ENCODE measurements at places on chromosomes 1 and 21.

DNA sequence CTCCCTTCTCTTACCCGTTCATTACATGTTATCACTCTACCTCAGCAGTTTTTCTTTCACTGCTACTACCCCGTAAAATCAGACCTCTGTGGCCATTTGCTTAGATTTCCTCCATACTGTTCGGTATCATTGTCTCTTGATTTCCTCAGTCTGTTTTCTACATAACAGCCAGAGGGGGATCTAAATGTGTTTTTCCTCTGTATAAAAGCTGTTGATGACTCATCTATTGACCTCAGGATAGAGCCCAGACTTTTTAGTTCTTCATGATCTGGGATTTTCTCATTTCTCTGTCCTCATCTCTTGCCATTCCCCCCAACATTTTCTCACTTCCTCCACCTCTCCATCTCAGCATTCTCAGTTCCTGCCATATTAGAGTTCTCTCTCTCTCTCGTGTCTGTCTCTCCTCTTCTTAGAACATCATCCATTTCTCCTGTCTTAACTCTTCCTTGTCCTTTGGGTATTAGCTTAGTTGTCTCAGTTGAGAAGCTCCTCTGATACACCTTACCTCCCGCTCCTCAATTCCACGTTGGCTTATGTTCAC, 10.5 kb downstream of the OTUD3 start:
- no peak for DNase-seq

DNA sequence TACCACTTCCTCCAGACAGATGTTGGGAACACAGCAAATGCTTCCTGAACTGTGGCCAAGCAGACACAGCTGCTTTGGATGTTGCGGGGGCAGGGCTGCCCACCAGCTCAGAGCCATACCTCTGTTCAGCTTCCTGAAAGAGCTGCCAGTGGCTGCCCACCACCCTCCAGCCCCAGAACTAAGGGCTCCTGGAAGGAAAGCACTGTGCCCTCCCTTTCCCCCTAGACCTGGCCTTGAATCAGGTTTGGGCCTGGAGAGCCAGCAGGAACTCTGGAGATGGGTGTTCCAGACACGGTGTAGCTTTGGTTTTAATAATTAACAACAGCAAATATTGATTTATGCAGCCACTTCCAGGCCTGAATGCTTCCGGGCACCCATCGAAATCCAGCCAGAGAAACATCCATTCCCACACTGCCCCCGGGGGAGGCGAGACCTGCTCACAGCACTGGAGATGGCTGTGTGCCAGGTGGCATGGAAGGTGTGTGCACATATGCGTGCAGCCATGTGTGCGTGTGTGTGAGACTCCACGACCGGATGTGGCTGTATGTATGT, 45.7 kb downstream of the RAP1GAP start:
- DNase-seq, result no peak

- DNase-seq, result no peak
These were observed 2.0 kb downstream of the GLUL start for GRCh38 chr1:182389619-182390047.

GRCh38 chr21:17118638-17119384, 394.0 kb upstream of the CXADR start:
- DNase-seq, result no peak

DNA sequence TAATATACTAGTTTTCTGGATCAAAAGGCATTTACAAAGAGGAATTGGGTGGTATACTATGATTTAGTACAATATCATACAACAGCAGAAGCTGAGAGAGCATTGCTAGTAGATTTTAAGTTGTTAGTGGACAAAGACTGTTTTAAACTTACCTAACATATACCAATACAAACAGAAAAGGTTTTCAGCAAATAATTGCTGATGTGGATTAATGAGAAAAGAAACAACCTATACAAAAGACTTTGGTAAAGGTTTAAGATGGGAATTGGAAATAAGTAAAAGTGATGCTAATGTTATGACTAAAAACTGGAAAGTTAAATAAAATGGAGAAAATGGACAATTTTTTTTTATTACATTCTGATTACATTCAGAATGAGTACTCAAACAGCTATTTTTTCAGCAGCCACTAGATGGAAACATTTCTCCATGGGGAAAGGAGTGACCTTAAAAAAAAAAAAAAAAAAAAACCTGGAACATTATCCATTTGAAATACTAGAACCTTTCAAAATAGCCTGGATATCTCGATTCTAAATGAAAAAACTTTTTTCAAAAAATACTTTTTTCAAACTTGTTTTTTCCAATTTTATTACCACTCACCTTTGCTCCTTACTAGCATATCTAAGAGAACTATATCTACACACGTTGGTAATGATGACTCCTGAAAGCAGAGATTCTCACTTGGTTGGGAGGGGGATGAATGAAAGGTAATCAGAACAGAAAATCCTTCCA, 55.4 kb downstream of the EPRS1 start:
- no peak for DNase-seq

GRCh38 chr1:19872190-19872589, 10.0 kb upstream of the OTUD3 start:
- DNase-seq, result no peak

GRCh38 chr1:10703702-10704101, 92.7 kb downstream of the CASZ1 start:
- DNase-seq, result no peak

DNA sequence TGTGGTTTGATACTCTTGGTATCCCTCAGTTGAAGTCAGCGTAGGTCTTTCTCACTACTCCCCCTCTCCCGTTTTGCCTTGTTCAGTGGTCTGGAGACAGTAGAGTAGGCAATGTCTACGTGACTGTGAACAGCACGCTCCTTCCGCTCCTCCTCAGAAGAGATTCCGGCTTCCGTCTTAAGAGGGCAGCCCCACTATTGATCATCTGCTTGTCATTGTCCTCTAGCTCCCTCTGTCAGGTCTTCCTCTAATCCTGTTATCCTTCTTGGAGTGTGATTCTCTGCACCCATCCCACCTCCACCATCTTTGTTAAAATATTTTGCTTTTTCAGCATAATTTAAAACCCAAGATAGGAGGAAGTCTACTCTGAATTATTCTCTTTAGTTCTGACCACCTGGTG, 129.9 kb upstream of the KCNK2 start:
- no peak for DNase-seq

DNA sequence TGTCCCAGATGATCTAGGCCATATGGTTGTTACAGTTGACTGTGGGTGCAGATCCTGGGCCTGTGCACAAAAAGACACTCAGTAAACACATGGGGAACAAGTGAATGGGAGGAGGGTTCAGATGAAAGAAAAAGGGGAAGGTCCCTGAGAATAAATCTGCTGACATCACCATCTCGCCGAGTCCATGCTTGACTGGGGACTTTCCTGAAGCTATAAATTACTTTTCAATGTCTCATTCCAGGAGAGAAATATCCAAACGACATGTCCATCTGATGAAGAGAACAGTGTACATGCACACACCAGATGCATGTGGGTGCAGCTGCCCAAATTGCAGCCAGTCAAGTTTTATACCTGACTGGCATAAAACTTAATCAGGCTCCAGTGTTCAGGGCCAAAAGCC, 109.0 kb downstream of the HIVEP3 start:
- no peak for DNase-seq

- peak; percentile 11 for DNase-seq
These were observed 43.5 kb upstream of the DNAJC6 start for GRCh38 chr1:65265651-65266351.

DNA sequence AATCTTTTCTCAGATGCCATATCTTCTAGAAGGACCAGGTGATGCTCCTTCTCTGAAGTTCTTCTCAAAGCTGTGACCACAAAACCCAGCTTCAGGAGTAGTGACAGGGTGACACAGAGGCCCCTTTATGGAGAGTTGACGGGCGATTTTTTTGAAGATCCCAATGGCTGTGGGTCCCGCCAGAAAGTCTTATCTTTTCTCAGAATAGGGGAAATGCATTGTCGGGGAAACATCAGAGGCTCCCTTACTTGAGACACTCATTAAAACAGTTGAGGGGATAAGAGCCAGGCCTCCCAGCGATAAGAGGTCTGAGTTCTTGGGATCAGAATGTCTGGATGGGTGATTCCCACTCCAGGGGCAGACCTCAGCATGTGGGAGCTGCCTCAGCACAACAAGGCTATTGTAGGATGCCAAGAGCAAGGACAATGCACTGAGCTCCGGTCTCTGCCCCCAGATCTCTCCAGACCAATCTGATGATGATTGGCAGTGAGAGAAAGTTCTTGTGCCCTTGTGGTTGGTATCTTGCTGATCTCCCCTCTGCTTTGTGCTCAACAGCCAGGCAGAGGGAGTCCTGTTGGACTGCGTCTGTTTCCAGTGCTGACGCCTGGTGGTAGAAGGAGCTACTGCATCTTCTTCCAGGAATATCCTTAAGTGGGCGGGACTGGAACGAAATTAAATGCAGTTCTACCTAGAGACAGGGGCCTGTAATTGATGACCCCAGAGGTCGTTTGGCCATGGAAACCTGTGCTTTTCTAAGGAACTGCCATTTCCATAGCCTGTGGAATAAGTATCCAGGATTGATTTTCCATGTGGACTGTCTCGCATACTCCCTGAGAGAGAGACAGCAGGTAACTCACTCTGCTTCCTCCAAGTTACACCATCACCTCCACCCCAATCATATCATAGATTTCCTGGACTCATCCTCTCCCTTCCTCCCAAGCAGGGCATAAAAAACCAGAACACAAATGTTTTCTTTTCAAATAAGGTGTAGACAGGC, 6.8 kb upstream of the ACKR1 start:
- no peak for DNase-seq

GRCh38 chr1:109917768-109918606, 7.3 kb downstream of the CSF1 start:
- DNase-seq, result no peak

- DNase-seq, result no peak
These were observed 39.4 kb downstream of the ATP2B4 start for GRCh38 chr1:203665993-203666392.

DNA sequence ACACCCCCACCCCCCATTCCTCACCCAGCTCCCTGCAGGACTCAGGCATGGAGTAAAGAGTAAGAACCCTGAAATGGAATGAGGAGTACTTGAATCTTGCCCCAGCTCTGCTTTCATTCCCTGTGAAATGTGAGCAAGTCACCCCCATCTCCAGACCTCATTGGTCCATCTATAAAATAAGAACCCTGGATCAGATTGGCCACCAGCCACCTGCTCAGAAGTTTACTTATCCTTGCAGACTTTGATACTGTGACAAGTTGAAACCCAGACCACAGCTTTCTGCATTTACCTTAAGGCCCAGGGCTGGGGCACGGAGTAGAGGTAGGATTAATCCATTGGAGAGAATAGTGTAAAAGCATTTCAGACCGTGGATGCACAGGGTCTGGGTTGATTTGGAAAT, 2.2 kb downstream of the KISS1 start:
- no peak for DNase-seq

- DNase-seq, result no peak
These were observed 8.5 kb downstream of the CYP4B1 start for GRCh38 chr1:46807046-46807972.

GRCh38 chr1:9180111-9180819, 51.4 kb upstream of the GPR157 start:
- no peak for DNase-seq

DNA sequence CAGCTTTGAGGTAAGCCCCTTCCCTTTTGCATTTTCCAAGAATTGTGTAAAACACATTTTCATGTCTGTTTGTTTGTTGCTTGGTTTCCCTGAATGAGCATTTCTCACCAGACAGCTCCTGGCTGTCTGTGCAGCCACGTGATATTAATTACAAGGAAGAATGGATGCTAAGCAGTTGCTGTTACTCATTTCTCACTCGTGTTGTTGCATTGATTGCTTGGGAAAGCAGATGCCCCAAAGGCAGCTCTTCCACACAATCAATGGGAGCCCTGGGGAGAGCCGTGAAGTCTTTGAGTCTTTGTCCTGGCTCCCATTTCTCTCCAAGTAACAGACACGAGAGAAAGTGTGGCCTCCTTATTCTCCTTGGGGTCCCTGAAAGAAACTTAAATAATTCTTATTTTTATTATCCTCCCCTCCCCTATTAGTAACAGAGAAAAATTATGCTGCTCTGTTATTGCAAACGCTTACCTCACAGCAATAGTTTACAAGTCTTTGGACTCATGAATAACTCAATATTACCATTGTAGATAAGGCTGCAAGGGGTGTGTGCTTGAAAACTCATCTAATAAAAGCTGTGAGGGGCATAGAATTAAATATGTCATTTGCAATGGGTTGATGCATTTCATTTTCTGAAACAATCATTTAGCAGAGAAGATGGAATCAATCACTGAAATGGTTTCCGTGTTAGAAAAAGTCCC, 127.7 kb upstream of the CAMK1G start:
- DNase-seq, result no peak

- no peak for DNase-seq
These were observed 635.7 kb downstream of the KIF26B start for GRCh38 chr1:245790441-245790840.

DNA sequence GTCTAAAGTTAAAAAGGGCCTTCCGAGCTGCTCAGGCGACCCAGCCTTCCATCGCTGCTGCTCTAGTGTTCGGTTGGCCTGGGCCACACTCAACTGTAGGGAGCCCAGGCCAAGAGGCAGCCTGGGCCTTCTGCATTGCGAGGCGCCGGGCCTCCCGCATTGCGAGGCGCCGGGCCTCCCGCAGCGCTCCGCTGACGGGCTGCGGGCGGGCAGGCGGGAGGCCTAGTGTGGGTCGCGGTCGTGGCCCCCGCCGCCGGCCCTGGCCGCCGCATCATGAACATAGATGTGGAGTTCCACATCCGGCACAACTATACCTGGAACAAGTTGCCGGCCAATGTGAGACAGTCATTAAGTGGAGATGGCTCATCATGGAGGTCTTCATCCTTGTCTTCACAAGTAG, 48.3 kb downstream of the PPIAL4G start:
- no peak for DNase-seq

GRCh38 chr1:220516014-220516721, 11.8 kb upstream of the MARK1 start:
- no peak for DNase-seq

DNA sequence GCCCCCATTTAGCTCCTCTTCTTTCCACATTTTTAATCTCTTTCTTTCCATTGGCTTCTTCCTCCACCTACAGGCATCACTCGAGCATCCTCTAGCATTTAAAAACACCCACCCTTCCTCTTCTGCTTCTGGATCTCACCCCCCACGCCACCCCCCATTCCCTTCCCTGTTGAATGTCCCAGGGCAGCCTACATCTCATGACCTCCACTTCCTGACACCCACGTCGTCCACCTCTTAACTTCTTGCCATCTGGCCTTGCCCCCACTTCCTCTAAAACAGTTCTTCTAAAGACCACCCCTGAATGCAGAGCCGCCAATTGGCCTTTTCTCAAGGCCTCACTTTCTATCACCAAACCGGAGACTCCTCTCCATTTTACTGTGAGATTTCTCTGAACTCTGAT, 6.1 kb upstream of the ETNK2 start:
- DNase-seq, result no peak

- no peak for DNase-seq
These were observed 335.7 kb upstream of the GREM2 start for GRCh38 chr1:240947438-240948224.

- DNase-seq, result no peak
These were observed 102.1 kb downstream of the ADSS2 start for GRCh38 chr1:244349581-244350001.
